ENCODE measurements at places on chromosomes 4 and X.

GRCh38 chr4:3467601-3468031 lies 4.5 kb downstream of the DOK7 start:
- DNase-seq: peak; percentile 54

- DNase-seq: peak; percentile 33
These were observed 45.2 kb upstream of the BCOR start for GRCh38 chrX:40143001-40143400.

DNA sequence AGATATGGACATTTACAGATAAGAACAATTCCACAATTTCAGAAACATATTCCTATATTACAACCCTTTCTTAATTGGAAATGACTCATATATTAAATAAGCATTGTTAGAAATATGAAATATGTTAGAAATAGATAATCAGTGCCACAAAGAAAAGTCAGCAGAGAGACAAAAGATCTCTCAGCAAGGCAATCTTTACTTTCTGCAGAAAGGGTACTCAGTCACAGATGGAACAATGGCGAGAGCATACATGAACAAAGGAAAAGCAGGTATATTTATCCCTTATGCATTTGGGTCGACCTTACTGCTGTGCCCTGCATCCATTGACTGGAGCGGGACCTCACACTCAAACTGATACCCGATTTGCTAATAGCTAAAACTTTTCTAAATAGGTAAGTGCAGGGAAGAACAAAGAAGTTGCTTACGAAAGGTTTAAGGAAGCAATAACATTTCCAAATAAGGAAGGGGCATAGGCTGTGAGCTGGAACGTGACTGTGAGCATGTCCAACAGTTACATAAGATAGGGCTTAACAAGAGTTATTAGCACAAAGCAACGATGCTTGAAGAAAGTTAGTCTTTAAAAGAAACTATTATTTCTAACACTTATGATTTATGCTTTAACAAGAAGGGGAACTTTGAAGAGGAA lies 40.8 kb downstream of the MGARP start:
- DNase-seq: no peak

DNA sequence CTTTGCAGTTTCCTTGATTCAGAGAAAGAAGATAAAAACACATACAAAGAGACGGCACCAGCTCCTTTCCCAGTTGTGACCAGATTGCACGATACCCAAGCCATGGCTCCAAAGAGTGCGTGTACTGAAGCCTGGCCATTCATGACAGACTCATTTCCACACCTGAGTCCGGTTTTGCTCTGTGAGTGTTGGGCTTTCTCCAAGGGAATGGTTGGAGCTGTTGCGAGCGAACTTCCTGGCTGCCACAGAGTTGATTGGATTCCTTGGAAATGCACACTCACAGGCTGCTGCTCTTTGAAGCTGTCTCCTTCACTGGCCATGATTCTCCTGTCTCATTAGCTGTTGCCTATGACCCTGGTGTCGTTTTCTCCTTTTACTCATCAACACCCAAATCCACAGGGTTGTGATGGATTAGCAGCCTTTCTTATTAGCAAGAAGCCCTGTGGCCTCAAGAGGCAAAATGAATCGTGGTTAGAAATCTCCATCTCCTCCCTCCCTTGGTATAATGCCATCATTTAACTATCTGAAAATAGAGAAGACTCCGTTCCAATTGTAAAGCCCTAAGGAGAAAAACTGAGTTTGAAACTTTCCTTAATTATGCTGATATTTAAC lies 43.9 kb upstream of the BBS12 start:
- DNase-seq: no peak
